ENCODE measurements at places on chromosomes 7 and 10.

DNA sequence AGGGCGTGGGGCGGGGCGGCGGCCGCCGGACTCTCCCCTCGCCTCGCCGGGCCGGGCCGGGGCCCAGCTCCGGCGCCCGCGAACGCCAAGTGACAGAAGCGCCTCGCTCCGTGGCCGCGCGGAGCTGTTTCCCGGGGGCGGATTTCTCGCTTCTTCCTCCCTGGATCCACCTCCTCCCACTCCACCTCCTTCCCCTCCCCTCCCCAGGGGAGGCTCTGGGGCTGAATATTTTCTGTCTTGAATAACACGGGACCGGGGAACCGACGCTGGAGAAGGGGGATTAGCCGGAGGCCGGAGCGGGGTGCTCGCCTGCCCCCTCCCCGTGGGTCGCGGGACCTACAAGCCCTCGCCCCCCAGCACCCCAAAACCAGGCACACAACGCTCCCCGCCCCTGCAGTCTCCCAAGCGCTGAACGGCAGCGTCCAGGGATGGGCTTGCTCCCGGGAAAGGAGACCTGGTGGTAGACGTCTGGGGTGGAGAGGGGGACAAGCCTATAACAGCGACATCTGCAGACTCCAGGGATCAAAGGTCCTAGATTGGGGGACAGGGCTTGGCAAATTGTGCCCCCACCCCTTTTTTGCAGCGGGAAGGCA, at the start of gene ARHGAP21:
Gene ARHGAP21 (minus strand): TSS at position 100 of the 593 bp plus-strand sequence. CDS start 1,988 bp downstream, outside the sequence.
- peak; percentile 71 for DNase-seq

- DNase-seq, result no peak
Measured at GRCh38 chr7:48708635-48709034, 215.7 kb upstream of the CDC14C start.

GRCh38 chr10:96645191-96645721, 58.4 kb upstream of the TM9SF3 start:
- DNase-seq, result no peak

- DNase-seq, result no peak
Measured at GRCh38 chr10:62655337-62655994, 149.1 kb upstream of the ADO start.

DNA sequence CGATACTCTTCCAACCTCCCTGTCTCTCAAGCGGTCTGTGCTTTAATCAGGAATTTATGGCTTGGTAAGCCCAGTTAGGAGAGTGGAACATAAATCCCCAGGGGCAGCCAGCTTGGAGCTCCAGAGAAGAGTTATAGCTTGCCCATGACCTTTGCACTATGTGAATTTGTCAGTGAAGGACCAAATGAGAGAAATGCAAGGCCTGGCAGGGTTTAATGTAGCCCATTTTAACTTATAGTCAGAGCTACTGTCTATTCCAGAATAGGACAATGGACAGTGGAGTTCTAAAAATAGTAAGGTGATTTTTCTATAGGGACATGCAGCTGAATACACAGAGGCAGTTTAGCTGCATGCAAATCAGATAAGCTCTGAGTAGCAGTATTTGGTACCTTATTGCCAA, 142.6 kb upstream of the CAV2 start:
- DNase-seq, result no peak

GRCh38 chr10:35421553-35422178, 85.4 kb downstream of the CCNY start:
- no peak for DNase-seq

- no peak for DNase-seq
Measured at GRCh38 chr7:158943234-158943633, 86.9 kb downstream of the DYNC2I1 start.

Measured in posterior cingulate gyrus (tissue), 11 donors.